ENCODE measurements at places on chromosomes 12 and 14. TPM values are rescaled to one million over a fixed set of nuclear protein-coding genes. Genes with fewer than 3 reads are reported as not detected.

The KRT75 gene
- 0.19 TPM for total RNA-seq

The PPP2R5C gene
- total RNA-seq, result 126 TPM

The EFCAB11 gene
- total RNA-seq, result 30.5 TPM

The CCDC175 gene
- 1.4 TPM for total RNA-seq

The EFS gene
- total RNA-seq, result 7.6 TPM

DNA sequence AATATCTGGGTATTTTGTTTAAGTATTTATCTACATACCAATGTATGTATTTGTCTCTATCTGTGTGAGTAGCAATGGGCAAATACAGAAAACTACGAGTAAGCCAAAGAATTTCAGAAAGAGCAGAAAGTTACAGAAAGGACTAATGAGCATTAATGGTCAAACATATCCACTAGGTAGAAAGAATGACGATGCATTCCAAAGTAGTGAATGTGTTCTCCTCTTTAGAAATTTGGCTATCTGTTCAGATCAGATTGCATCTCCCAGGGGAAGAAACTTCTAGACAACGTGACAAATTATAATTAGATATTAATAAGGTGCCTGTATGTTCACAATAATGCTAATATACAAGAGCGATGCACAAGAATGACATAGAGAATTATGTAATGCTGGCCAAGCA lies 194.5 kb upstream of the GZMB start:
- no peak for DNase-seq

- no peak for DNase-seq
Observed at GRCh38 chr14:51521764-51522163, 129.9 kb upstream of the FRMD6 start.

- no peak for DNase-seq
Observed at GRCh38 chr12:81083906-81084513, 6.1 kb downstream of the ACSS3 start.

DNA sequence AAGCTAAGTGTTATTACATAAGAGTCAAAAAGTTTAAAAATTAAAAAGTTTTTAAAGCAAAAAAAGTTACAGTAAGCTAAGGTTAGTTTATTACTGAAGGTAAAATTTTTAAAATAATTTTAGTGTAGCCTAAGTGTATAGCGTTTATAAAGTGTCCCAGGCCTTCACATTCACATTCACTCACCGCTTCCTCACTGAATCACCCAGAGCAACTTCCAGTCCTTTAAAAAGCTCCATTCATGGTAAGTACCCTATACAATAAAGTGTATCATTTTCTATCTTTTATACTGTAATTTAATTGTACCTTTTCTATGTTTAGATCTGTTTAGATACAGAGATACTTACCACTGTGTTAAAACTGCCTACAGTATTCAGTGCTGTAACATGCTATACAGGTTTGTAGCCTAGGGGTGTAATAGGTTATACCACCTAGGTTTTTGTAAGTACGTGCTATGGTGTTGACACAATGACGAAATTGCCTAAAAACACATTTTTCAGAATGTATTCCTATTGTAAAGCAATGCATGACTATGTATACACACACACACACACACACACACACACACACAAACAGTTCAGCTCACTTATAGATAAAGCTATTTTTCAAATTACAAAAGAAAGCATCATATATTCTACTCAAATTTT lies 3.7 kb downstream of the CLEC14A start:
- DNase-seq, result no peak

- no peak for DNase-seq
Observed at GRCh38 chr14:87629788-87630187, 363.2 kb downstream of the GALC start.

DNA sequence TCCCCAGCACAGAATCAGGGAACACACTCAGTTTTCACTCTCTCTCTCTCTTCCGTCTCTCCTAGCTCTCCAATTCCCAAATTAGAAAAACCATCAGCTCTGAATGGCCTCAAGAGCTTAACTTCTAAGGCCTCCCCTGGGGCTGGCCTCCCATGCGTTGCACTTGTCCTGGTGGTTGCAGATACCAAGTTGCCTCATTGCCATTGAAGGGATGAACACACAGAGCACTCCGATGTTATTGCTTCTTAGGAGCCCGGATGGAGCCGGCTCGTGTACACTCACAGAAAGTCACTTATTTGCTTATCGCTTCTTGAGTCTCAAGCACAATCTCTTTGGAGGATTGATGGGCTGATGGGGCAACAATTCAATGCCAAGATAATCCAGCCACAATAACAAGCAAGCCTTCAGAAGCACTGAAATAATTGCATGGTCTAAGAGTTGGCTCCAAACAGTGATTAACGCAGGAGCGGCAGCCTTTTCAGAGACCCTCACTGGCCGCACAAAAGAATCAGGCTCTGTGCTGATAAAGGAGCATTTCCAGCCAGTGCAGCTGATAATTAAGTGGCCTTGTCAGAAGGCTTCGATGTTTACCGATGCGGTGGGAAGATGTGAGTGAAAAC lies 175.8 kb upstream of the TMEM132C start:
- no peak for DNase-seq

DNA sequence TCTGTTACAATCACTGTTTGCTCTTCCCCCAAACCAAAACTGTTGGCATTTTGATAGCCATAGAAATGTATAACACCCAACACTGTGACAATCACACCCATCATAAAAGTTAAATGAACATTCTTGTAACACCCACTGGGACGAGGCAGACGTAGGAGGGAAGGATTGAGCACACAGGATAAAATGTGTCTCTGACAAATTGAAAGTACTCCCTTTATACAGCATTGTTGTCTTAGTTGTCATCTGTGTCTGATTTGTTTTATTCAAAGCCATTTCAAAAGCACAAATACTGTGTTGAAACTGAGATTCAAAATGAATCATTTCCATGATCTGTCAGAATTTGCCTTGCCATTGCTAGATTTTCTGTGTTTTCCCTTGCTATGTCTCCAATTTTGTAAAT lies 436.3 kb downstream of the TMTC2 start:
- DNase-seq, result no peak

GRCh38 chr14:63544591-63545299 lies 1.6 kb upstream of the PPP2R5E start:
- DNase-seq, result no peak

GRCh38 chr12:52151837-52152783 lies 39.7 kb downstream of the KRT80 start:
- DNase-seq, result peak; percentile 70

GRCh38 chr12:56529656-56530055 lies 8.0 kb downstream of the RBMS2 start:
- DNase-seq, result no peak

DNA sequence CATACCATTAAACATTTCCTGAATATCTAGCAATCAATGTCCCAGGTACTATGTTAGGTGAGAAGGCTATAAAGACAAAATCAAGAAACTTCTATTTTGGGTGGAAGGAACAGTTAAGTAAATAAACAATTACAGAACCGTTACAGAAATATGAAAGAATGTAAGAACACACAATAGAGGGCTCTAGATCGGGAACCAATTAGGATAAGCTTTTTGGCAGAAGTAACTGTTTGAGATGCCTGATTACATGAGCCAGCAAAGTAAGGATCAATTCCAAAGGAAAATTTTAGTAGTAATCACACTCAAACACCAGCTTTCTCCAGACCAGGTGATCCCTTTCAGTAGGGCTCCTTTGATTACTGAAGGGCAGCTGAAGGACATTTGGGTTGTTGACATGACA lies 33.9 kb downstream of the PPP1R12A start:
- DNase-seq, result no peak

DNA sequence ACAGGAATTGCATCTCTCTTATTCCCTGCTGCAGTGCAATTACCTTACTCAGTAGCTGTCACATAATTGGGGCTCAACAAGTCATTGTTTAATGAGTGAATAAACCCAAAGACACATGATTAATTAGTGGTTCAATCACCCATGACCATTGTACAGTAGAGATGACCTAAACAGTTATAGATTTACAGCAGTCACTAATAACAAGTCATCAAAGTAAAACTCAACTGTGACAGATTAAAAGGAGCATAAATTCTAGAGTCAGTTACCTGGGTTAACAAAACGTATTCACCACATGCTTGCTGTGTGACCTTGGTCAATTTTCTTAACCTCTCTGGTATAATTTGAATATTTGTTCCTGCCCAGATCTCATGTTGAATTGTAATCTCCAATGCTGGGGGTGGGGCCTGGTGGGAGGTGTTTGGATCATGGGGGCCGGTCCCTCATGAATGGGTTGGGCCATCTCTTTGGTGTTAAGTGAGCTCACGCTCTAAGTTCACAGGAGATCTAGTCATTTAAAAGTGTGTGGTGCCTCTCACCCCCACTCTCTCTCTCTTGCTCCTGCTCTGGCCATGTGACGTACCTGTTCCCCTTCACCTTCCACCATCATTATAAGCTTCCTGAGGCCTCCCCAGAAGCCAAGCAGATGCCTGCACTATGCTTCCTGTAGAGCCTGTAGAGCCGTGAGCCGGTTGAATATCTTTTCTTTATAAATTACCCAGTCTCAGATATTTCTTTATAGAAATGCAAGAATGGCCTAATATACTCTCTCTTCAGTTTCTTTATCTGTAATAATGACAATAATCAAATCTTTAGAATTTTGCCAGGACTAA lies 141.9 kb upstream of the PLEKHG7 start:
- no peak for DNase-seq

DNA sequence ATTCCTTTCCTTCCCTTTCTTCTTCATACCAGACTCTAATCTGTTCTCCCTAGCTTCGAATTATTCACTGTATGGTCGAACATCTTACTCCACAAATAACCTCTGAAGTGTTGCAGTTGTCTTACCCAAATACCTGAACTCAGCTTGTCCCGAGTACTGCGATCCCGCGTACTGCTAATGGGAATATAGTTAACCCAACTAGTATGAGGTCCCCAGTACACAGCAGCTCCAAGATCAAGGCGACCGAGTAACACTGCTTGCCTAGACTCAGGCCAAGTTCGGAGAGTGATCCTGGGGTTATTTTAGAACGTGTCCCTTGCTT lies 462 bp upstream of the ETNK1 start:
- DNase-seq, result no peak

DNA sequence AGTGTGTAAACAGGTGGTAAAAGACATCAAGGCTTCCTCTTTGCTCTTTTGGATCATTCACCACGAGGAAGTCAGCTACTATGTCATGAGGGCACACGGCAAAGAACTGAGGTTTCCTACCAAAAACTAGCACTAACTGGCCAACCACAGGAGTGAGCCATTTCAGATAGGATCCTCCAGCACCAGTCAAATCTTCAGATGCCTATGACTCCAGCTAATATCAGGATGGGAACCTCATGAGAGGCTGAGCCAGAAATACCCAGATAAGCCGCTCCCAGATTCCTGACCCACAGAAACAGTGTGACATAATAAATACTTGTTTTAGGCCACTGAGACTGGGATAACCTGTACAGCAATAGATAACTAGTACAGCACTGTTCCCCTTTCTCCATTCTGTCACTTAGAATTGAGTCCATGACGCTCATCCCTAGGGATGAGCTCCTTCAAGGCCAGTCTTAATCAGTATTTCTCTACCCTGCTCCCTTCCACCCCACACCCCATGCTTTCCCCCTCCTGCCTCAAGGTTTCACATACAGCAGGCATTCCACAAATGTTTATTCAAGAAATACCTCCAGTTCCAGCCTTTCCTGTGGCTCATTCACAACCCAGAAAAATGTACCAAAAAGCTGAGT lies 68.4 kb downstream of the PPM1H start:
- DNase-seq, result no peak

- peak; percentile 72 for DNase-seq
Observed at GRCh38 chr12:48198672-48198971, 4.5 kb downstream of the OR10AD1 start.

GRCh38 chr14:49574038-49574437 lies 12.1 kb downstream of the RPS29 start:
- no peak for DNase-seq

DNA sequence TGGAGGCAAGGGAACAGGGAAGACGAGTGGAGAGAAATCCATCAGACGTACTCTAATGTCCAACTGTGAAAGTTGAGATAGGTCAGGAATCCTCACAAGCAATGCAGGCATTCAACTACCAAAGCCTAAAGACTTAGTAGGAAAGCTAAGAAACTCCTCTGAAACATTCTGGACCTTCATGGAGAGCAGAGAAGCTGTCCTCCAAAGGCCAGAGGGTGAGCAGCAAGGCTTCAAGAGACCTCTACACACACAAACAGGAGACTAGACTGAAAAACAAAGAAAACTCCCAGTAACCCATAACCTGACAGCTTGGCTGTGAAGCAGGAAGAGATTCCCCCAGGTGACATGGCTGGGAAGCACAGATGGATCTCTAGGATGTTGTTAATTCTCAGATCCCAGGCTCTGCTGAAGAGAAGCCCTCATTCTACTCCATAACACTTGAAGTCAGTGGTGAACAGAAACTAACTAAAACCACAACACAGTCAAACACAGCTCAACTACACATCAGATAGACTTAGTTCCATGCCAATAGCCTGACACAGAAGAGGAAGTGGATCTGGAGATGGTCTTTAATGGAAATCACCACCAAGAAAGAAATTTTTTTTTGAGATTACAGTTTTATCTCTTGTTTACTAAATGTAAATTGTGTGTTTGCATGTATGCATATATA lies 23.2 kb upstream of the LYZ start:
- DNase-seq, result no peak

GRCh38 chr14:96698960-96699539 lies 98.1 kb upstream of the VRK1 start:
- DNase-seq, result no peak

GRCh38 chr12:122864894-122865253 lies 29.6 kb downstream of the HIP1R start:
- DNase-seq, result no peak

- DNase-seq, result no peak
Observed at GRCh38 chr12:52798671-52799504, 3.0 kb upstream of the KRT3 start.

- peak; percentile 38 for DNase-seq
Observed at GRCh38 chr14:69043596-69044260, 64.6 kb upstream of the ACTN1 start.
